T-helper 1 cell (primary cell): ENCODE measurements at places on chromosomes 7 and 10.
A peak's percentile ranks its signal among the peaks of the same experiment; 100 is the strongest.

DNA sequence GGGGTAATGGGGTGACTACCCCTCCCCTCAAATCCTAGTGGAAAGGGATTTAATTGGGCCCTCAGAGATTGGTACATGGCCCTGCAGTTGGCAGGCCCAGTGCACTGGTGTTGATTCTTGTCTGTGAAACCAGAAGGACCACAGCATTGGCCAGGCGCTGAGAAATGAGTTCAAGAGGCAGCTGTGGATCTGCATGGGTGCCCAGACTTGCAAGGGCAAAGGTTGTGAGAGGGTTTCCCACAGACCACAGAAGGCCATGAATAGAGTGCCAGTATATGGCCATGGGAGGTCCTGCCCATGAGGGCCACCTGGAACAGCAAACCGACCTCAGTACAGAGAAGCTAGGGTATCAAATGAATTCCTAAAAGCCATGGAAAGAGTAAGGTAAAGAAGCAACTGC, 32.9 kb downstream of the TMEM168 start:
- DNase-seq: no peak

DNA sequence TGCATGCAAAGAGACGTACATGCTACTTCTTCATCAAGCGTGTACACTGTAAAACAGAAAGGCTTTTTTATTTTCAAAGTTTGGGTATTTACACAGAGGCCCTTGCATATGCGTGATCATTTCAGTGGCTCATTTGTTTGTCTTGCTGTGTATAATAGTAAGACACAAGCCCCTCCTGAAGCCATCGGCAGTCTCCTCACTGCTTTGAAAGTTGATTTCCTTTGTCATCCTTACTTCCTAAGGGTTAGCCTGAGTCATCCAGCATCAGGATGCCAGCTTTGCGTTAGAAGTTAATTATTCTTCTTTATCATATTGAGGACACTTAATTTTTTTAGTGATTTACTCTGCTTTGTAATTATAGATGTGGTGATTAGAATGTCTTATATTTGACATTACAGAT, 72.5 kb upstream of the CTBP2 start:
- DNase-seq: no peak

- DNase-seq: no peak
Observed at GRCh38 chr7:81846398-81846797, 76.6 kb upstream of the HGF start.

- no peak for DNase-seq
Observed at GRCh38 chr10:50397312-50398140, 146.2 kb upstream of the ASAH2 start.

GRCh38 chr7:101200862-101201599, at the start of gene MOGAT3:
Gene MOGAT3, minus strand, starts transcription at chr7:101201036. Its CDS starts 182 bp downstream, at chr7:101200854.
- DNase-seq: no peak

GRCh38 chr10:14880229-14880628, 1.6 kb downstream of the SUV39H2 start:
- DNase-seq: no peak

- DNase-seq: no peak
Observed at GRCh38 chr7:101186194-101186593, 6.1 kb upstream of the NAT16 start.

DNA sequence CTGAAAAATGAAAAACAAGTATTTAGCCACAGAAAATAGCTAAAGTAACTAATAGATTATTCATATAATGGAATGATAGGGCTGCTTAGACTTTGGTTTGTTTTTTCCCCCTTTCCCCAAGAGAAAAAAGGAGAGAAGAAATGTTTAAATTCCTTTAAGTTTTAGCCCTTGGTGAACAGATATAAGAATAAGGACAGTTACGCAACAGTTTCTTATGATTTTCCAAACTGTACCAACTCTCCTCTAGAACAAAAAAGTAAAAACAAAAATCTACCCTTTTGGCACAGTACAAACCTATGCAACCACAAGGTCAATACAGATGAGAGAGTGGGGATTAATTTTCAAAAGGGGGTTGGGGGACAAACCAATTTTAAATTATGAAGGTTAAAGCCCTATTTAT, 227.7 kb downstream of the CHCHD3 start:
- DNase-seq: no peak

DNA sequence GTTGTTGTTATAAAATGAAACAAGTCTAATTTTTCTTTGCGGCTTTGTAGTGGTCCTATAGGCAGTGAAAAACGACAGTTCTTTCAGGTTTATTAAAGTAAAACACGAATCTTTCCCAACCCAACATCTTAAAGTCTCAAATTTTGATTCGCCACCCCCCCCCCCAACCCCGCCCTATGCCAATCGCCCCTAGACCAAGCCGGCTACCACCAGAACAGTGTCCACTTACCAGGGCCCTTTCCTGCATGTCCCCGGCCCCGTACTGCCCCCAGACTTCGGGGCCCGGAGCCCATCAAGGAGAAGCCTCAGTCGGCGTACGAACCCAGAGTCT, 335 bp upstream of the CHCHD1 start:
- no peak for DNase-seq

GRCh38 chr7:6545398-6546126, 5.7 kb downstream of the GRID2IP start:
- no peak for DNase-seq

DNA sequence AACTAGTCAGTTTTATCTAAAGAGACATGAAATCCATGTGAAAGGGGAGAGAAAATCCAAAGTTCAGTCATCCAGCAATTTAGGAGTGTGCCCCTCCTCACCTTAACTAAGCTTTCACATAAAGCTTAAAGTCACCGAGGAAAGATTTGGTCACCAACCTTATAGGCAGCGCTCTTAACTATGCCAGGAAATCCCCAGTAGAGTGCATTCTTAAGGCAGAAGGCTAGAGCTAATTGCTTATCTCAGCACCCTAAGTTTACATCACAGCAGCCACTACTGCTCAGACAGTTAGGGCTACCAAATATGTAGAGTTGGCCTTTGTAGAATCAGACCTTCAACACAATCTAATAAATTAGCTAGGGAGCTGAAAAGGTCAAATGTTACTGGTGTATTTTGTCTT, 47.9 kb downstream of the MTPN start:
- DNase-seq: no peak

DNA sequence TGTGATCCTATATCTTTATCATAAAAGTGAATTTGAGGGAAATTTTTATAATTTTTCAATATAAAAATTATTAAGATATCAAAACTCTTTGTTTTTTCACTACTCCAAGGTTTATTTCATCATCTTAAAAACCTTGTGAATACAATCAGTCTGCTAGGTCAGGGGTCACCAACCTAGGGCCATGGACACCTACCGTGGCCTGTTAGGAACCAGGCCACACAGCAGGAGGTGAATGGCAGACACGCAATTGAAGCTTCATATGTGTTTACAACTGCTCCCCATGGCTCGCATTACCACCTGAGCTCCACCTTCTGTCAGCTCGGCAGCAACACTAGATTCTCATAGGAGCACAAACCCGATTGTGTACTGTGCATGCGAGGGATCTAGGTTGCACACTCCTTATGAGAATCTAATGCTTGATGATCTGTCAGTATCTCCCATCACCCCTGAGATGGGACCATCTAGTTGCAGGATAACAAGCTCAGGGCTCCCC, 271.2 kb upstream of the C7orf33 start:
- no peak for DNase-seq

GRCh38 chr10:93894516-93895378, 969 bp downstream of the SLC35G1 start:
- no peak for DNase-seq

DNA sequence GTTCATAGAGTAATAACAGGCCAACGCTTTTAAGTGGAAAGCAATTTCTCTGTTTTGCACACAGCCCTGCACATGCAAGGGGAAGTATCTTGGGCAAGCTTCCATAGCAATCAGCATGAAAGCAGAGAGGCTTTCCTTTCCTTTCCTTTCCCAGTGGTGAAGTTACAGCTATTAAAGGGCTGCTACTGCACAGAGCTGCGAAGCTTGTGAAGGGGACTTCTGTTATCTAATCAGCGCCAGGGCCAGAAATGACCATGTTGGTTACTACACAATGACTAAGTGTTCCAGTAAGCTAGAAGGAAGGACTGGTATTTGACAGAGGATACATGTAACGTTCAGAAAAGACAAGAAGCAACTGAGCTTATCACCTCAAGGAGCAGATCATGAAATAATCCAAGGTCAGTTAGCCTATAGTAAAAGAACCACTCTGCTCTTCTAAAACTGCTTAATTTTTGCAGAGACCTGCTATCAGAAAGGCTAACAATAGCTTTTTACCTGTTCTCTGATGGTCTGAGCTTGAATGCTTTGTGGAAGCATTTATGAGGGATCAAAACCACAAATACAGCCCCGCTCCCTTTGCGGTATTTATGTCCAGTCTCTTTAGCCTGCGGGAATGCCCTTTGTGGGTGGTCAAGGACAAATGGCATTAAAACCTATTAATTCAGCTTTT, 45.9 kb downstream of the SGMS1 start:
- DNase-seq: no peak

DNA sequence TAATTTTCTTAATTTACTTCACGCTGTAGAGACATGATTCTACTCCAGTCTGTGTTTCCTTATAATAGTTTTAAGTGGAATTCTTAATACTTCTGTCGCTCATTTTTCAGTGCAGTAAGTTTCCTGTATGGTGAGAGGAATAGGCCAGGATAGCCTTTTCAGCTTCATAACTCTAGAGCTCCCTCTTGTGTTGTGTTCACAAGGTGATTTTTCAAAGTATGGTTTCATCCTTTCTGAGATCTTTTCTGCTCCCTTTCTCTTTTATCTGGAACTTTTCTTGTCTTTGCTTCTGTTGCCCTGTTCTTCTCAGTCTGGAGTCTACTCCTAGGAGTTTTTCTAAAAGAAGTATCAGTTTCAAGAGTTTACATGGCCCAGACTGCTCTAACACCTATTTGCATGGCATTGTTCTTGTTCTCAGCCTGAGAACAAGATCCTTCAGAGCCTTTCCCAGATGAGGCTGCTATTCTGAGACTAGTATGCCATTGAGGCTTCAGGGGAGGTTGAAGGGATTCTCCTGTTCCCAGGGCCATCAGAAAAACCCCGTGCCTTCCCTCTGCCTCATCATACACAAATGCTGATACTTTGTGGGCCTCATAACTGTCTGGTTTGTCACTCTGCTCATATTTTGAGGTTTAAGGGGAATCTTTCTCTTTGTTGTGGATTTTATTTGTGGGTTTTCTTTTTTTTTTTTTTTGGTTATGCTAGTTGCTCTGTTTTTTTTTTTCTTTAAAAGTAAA, 21.8 kb downstream of the NET1 start:
- no peak for DNase-seq

- DNase-seq: no peak
Observed at GRCh38 chr10:123485341-123485960, 180.7 kb upstream of the GPR26 start.

GRCh38 chr7:66837007-66837406, 84.0 kb upstream of the TMEM248 start:
- DNase-seq: peak; percentile 57

DNA sequence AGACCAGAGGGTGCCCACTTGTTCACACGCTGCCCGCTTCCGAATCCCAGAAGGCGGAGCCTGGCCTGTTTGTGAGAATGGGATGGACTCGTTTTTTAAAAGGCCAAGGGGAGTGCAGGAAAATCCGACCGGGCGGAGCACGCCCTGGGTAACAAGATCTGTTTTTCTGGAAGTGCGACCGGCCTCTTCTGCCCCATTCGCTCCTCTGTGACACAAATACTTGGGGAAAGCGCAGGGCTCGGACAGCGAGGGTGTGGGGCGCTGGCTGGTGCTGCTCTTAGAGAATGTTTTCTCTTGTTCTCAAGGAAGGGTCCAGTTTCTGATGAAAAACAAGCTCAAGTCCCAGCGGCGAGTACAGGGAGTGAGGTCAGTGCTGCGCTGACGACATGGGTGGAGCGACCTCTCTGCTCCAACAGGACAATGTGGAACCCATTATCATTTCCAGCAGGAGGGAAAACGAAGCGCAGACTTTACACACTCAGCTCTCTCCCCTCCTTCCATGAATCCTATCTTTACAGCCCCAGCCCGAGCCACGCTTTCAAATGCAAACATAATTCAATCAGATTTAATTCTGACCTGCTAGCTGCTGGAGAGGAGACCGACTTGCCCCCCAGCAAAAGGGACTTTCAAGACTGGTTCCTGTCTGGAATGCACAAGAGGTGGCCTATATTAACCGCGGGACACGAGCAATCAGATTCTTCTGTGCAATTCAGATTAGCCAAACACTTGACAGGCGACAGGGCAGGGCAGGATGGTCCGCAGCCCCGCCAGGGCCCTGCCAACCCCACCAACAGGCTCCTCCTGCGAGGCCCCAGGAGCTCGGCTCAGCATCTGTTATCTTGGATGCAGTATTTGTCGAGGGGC, 1.1 kb downstream of the RADIL start:
- no peak for DNase-seq

DNA sequence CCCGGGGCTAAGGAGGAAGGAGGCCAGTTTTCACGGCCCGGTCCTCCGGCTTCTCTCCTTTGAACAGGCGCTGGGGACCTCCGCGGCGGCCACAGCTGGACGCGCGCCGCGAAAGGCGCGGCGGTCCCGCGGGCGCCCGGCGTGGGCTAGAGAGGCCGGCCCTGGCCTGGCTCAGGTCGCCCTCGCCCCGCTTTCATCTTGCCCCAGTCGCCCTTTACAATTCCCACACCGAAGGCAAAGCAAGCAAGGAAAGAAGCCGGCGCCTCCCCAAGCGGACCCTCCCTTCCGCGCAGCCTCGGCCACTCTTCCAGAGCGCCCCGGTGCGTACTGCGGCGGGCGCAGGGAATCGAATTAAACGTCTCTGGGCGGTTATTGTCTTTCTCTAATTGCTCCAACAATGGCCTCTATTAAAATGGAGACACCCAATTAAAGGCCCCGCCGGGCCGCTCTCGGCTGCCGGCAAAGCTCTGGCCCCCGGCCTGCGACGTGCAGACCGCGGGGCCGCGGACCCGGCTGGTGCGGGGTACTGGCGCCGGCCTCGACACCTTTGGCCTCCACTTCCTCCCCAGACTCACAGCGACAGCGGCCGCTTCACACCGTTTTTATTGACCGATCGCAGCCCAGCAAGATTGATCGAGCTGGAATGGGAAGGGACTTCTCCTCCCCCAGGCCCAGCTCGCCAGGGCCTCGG, 4.5 kb upstream of the GATA3 start:
- no peak for DNase-seq
